ENCODE measurements at places on chromosomes 3 and 15.

DNA sequence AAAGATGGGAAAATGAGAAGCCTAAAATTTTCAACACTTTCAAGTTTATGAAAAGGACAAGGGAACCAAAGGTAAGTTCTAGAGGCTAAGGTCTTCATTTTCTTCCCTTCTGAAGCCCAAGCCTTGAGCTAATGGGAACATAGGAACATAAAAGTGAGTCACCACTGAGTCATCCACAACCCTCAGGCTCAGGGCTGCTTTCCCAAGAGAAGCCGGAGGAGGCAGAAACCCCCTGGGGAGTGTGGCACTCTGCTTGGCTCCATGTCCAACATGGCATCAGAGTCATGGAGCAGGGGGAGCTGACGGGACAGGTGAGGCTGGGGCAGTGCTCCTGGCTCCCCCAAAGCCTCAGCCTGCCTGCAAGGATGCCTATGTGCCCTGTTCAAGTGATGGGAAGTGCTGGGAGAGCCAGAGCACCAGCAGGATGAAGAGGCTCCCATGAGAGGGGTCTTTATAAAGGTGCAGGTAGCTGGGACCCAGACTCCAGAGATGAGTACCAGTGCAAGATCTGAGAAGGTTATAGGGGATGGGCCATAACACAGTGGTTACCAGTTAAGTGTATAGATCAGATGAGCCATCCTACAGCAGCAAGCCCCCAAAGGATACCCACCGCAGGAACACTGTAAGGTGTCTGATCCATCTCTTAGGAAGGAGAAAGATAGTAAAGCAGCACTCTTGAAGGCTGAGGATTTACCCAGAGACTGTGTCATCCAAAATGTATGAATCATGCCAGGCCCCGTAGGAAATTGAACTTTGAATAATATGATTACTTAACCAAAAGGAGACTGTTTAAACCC, 31.8 kb upstream of the RYR3 start:
- DNase-seq = peak; percentile 84

- no peak for DNase-seq
Observed at GRCh38 chr15:92663250-92663951, 7.8 kb upstream of the FAM174B start.

DNA sequence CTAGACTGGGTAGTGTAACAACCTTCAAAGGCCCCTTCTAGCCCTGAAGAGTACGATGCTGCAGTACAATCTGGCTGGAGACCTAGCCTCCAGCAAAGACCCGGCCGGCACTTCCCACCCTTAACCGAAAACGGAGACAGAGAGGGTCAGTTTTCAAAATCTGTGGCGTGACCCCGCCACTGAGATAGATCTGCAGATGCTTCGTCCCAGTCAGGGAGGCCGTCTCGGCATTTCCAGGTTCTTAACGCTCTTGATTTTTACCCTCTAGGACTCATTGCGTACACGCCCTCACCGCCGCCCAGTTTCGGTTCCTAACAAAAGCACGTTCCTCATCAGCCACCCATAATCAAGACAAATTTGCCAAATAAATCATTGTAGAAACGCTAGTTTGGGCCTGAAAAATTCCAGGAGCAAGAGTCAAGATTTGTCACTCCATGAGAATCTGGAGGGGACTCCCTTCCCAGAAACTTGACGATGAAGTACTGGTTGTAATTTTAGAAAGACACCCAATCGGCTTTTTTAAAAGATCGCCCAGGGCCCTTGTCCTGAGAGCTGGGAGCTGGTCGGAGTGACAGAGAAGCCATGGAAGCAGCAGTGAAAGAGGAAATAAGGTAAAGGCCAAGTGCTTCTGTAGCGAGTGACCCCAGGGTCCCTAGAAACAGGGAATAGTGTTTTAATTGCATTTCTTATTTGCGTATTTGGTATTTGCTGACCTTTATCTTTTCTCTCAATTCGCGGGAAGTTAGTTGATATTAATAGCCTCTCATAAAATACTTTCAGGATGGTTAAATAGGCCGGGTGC, 868 bp upstream of the TMEM87A start:
- DNase-seq = peak; percentile 36

DNA sequence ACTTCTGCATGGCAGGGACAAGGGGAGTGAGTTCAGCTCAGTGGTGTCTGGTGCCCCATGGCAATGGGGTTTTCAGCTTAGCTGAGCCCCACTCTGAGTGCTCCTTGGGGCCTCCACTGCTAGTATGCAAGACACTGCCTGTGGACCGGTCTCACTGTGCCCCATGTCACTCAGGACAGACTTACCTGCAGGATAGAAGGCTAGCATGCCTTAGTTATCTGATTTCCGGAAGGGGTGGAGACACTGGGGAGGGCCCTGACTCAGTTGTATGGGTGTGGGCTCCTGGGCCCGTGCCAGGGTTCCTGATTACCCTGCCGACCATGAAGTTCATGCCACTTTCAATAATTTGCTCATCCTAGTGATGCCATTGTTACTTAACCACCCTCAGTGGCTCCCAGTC, 4.3 kb upstream of the SLC6A20 start:
- no peak for DNase-seq

DNA sequence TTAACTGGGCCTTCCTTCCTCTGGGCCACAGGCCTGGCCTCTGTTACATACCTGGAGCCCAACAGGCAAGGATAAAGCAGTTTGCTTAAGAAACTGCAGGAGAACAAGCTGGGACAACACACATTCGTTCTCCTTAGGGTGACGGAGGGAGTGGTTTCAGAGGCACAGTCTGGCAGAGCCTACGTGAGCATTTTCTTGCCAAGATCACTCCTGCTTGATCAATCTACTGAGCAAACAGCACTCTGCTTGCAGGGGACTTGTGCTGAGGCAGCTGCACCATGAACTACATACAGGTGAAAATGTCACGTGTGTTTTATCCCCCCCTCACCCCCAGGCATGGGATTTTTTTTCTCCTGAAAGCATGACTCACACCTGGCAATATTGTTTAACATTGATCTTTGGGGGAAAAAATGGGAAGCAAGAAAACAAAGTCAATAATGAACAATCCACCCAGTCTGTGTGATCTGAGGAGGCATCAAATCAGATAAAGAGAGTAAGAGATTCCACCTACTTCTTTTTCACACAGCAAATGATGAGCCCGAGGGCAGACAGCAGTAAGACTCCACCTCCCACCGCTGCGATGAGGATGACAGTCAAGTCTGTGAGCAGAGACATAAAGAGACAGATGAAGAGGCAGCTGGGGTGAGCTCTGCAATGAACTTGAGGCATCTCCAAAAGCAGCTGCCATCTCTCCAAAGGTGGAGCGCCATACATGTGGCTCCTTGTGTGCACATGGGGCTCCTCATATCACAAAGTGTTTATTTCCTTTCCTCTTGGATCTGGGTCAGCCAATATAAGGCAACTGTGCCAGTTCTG, 57.4 kb downstream of the CDCP1 start:
- DNase-seq = no peak

GRCh38 chr3:45003859-45004258, 22.2 kb upstream of the CLEC3B start:
- no peak for DNase-seq

DNA sequence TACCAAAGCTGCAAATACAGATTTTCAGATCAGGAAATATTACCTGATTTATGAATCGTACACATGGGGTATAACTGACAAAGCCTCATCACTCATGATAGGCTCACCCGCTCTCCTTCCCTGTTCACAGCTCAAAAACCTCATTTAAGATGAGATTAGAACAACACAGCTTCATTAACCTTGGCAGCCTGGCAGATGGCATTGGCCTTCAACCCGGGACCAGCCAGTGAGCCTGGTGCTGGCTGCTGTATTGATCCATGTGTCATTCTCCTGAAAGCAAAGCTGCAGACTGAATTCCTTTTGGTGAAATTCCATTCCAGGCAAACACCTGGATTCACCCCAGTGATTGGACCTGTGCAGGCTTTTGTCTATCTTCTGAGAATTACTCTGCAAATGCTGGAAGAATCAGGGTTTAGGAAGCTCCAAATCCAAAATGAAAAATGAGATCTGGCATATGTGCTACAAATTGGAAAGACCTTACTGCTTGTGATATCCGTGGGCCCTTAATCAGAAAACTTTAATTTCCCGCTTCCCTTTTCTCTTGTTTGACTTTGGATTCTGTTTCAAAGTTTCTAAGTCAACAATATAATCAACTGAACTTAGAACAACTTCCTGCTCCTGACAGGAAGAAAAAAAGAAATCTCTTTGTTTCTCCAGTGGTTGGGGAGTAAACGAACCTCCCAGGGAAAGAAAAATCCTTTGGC, 189.1 kb upstream of the KBTBD8 start:
- DNase-seq = no peak

DNA sequence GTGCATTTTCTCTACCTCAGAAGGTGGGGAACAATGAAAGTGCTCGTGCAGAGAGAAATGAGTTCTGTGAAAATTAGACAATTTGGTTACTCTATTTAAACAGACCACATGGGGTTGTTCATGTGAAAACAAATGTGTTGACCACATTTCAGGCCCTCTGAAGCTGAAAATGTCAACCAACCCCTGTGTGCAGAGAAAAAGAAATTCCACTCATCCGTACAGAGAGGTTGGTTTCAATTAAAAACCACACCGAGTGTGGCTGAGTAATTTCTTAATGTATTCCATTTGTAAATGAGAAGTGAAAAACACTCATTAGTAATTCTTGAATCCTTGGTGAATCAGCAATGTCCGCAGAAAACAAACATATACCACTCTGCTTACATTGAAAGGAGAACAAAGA, 46.9 kb upstream of the SLC7A14 start:
- DNase-seq = no peak
